Activated CD4-positive, alpha-beta T cell treated with anti-CD3 and anti-CD28 coated beads for 48 hours (primary cell): ENCODE measurements at places on chromosomes 11 and 22.

GRCh38 chr22:17707526-17707925 lies 66.7 kb downstream of the BID start:
- DNase-seq = no peak

GRCh38 chr11:132943706-132944568 lies 588.4 kb downstream of the OPCML start:
- DNase-seq = no peak

DNA sequence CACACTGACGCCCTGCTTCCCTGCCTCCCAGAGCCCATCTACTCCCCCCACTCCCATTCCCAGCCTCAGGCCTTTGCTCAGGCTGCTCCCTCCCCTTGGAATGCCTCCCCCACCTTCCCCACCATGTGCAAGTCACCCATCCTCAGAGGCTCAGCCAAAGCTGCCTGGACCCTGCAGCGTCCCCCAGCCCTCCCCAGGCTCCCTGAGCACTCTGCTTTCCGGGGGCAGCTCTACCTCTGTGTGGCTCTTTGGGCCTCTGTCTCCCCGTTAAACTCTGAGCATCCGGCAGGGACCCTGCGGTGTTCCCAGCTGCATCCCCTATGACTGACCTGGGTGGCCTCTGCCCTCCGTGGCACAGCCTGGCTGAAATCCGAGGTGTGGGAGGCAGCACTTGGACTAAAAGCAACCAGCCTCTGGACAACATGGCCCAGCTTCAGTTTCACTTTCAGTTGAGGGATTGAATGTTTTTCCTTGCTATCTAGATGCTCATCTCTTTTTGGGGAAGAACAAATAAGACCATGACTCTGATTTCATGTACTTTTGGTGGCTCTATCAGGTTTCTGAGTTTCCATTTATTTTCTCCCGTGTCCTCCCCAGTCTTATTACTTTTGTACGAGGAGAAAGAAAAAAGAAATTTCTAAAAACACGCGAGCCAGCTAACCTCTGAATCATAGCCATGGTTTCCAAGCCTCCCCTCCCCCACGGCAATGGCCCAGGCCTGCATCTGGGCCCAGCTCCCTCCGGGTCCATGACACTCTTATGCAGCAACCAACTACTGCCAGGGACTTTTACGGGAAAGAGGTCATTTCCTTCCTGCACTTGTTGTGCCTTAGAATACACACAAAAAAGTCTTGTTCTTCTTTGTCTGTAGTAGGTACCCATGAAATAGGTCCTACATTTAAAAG lies 3.8 kb downstream of the APOL3 start:
- DNase-seq = peak; percentile 87

DNA sequence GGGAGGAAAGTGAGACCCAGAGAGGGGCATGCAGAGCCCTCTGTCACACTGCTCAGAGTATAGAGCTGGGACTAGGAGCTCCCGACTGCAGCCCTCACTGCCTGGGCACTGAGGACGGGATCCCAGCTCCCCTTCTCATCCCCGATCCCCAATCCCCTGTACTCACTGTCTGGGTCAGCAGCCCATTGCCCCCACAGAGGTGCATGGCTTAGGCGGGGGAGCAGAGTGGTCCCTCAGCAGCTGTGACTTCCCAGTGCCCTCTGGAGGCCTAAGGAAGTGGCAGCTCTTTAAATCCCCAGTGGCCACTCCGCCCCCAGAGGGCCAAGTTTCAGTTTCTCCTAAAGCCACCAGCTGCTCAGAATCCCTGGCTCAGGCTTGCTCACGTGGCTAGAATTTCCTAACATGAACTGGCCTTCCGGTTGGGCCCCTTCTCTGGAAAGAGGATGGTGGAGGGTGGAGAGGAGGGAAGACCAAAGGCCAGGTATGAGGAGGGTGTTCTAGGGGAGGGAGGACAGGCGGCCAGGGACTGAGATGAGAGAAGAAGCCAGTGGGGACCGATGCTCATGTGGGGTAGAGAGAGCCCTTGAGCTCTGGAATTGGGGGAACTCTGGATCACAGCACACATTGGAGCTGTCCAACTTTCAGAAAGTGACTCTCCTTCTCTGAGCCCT lies at the start of gene BATF2:
Gene BATF2 (minus strand): TSS at position 262 of the 671 bp plus-strand sequence. CDS start 57 bp downstream, at position 205.
- no peak for DNase-seq

- peak; percentile 41 for DNase-seq
Measured at GRCh38 chr11:95229993-95230809, 801 bp downstream of the SESN3 start.

GRCh38 chr11:92978271-92979111 lies 9.0 kb downstream of the MTNR1B start:
- no peak for DNase-seq

DNA sequence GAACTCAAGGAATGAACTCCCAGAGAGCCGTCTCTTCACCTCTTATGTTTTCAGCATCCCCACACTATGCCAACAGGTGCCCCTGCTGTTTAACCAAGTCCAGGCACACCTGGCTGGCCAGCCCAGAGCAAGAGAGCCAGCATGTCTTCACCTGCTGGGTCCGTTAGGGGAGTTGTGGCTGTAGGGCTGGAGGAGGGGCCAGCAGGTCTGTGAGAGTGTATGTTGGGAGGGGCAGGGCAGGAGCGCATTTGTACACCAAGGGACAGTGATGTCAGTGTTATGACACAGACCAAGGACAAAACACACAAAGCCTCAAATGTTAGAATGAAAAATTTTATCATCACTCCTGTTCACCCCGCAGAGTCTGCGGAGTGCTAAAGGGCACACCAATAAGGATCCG lies 5.8 kb downstream of the PATZ1 start:
- DNase-seq = no peak

- DNase-seq = no peak
Measured at GRCh38 chr11:59574467-59574866, 41.1 kb downstream of the OSBP start.

DNA sequence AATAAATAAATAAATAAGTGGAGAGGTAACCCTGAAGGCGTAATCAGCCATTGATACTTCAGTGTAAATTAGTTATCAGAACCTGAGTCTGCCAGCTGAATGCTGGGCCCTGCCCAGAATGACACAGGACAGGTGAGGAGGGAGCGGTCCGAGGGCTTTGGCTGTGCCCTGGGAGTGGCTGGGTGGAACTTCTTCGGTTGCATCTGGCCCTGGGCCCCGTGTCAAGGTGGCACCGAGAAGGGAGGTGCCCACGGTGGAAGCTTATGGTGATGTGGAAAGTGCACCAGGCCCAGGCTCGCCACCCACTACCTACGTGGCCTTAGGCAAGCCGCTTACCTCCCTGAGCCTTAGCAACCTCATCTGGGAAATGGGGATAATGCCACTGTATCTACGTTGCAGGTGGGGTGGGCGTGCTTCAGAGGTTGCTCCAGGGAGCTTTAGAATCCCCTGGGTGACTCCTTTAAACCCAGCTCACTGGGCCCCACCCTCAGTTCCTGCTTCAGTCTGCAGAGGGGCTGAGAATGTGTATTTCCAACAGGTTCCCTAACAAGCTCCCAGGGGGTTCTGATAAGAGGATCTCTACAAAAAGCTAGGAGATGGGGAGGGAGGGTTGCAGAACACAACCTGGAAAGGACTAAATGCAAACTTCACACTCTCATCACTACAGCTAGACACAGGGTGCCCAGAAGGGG lies 38.8 kb downstream of the TXN2 start:
- no peak for DNase-seq
